ENCODE measurements at places on chromosomes 16 and 17.
A peak's percentile ranks its signal among the peaks of the same experiment; 100 is the strongest.

DNA sequence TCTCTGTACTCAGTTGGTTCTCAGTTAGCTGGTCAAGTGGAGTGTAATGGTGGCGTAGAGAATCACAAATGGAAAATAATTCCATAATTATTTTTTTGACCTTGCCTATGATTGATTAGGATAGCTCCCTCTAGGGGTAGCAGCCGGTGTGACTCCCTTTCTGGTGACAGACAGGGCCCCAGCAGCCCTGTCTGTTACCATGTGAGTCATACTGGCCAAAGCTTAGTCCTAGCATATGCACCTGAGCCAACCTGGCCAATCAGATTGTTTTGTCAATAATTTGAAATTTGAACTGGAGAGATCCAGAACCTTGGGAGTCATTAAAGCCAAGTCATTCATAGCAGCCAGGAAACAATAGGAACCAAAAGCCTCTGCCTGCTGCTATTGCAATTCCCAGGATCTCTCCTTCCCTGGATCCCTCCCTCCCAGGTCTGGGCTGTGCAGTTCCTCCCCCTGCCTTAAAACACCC lies 5.6 kb downstream of the PNPO start:
- DNase-seq: peak; percentile 89

DNA sequence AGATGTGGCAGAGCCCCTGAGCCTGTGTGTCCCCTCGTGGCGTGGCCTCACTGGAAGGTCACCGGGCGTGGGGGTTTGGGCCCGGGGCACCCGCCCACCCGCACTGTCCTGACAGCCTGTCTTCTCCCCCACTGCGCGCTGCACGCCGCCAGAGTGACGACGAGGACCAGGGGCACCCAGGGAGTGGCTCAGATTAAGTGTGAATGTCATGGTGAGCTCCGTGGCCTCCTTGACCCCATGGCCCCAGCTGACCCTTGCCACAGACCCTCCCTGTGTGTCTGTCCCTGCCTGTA lies 15.1 kb downstream of the PRSS27 start:
- no peak for DNase-seq

GRCh38 chr17:68963958-68964357 lies 8.8 kb upstream of the ABCA8 start:
- DNase-seq: no peak

DNA sequence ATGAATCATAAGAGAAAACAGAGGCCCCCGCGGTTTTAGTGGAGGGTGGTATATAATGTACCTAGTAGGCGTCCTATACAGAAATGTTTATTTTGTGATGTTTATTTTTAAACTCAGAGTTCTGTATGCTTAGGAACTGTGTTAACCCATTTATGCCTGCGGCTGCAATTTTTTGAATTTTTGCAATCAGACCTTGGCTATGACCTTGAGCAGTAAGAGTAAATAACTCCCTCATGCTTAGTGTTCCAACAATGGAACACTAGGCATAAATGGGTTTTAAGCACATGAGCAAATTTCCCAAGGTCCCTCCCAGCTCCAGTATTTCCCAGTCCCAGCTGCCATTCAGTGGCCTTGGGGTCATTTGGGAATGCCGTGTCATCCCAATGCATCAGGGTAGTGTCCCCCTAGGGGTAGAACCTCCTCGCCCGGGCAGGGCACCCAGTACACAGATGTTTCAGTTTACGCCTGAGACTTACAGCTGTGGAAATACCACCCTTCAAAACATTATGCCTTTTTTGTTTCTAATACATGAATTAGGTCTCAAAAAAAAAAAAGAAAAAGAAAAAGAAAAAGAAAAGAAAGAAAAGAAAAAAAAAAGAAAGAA lies 605.8 kb upstream of the CDH11 start:
- DNase-seq: no peak

DNA sequence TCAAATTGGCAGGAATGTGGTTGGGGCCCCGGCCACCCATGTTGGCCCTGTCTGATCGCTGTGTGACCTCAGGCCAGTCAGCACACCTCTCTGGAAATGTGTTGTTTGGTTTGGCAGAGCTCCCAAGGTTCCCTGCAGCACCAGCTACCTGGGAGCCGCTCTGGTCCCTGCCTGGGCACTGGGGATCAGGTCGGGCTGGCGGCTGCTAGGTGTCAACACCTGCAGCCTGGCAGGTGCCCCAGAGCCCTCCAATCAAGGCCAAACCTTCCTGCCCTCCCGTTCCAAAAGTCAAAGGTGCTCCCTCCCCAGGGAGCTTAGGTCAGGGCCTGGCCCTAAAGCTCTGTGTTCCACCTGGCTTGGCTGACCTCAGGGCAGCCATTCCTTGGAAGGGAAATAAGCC lies 55.9 kb downstream of the ZDHHC7 start:
- no peak for DNase-seq

Data from AG08395 (cell line).